ENCODE measurements at places on chromosomes 5 and 9.

DNA sequence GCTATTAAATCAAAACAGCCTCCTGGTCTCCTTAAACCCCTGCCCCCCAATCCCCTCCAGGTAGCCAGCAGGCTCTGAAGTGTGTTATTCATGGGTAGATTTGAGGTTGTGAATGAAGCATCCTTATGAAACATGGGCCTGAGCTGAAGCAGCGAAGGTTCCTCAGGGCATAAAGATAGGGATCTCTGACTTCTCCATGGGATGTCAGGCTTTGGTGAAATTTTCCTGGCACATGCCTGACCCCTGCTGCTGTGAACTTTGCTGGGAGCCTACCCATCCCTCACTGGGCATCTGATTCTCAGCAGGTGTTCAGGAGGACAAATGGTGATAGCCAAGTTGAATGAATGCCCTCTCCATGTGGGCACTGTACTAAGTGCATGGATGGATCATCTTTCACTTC lies 250.3 kb downstream of the ASTN2 start:
- DNase-seq = no peak

- no peak for DNase-seq
Observed at GRCh38 chr9:12497790-12498189, 195.4 kb upstream of the TYRP1 start.

DNA sequence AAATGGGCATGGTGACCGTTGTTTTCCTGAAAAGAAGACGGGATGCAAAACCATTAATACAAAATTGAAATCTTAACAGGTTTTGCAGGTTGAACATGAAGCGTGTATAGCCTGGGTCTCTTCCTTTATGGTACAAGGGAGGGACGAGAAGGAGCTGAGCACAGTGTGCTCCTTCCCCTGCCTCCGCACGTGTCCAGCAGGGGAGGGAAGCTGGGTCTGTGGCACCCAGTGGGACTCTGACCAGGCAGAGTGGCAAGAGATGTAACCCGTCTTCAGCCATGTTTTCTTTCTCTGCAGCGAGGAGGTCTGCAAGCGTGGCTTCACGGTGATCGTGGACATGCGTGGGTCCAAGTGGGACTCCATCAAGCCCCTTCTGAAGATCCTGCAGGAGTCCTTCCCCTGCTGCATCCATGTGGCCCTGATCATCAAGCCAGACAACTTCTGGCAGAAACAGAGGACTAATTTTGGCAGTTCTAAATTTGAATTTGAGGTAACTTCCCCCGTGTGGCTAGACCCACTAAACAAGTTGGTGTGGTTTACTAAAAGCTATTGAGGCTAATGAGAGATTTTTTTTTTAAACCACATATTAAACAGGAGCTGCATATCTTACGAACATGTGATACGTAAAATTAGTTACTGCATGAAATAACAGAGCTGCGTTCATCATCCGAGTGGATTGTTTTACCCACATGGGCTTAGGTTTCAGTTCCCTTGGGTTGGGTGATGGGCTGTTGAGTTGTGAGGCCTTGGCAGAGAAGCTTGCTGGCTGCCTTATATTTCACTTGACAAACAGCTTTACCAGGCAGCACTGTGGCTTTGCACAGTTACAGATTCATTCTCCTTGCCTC lies 143.7 kb downstream of the TRIO start:
- no peak for DNase-seq

DNA sequence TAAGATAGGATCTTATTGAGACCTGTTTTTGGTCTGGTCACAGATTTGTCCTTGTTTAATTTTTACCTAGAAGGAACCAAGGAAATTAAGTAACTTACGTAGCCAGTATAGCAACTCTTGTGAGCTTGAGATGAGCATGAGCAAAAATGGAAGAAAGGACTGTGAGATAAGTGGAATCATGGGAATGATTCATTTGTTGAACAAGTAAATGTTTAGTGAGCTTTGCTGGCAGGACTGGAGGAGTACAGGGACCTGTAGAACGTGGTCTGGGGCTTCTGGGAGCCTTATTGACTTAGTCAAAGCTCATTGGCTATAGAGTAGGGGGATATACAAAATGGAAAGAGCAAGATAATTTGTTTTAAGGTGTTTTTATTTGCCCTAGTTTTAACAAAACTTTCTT lies 3.0 kb downstream of the RAD23B start:
- DNase-seq = no peak

- peak; percentile 47 for DNase-seq
Observed at GRCh38 chr9:131739959-131740648, at the start of gene RAPGEF1. TSS of gene RAPGEF1 (minus strand) at chr9:131740076. CDS start at chr9:131739830, 246 bp downstream.

DNA sequence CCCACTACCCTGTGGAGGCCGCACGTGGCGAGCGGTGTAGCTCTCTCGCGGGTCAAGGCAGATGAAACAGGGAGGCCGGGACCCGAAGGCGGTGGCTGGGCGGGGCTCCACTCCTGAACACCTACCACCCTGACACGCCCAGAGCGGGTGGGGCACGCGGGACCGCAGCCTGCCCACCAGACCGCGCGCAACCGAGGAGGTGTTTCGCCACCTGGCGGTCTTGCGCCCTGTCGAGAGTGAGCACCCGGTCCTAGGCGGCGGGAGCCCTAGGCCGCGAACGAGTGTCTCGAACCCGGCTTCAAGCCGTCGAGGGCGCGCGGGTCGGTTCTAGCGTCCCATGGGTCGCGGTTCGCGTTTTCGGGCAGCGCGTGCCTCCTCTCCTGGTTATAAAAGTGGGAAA lies 2.2 kb upstream of the EXOSC3 start:
- DNase-seq = no peak

GRCh38 chr5:76175821-76176403 lies 92.7 kb downstream of the SV2C start:
- no peak for DNase-seq

GRCh38 chr9:110668570-110669167 lies at the start of gene MUSK:
TSS of gene MUSK (plus strand) at chr9:110668791. CDS start at chr9:110668905, 114 bp downstream.
- DNase-seq = no peak

DNA sequence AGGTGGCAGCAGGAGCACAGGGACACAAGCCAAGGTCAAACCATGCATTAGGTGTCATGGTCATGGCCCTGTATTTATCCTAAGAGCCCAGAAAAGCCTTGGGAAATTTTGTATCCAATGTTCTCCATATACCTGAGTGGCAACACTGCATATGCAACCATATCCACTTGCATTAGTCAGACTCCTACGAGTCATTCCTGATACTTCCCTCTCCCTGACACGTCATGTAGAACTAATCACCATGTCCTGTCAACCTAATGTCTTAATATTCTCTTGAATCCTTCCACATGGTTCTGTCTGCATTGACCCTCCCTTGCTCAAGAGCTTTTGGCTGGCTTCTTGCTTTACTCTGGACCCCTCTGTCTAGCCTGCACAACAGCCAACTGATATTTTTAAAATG lies 9.4 kb downstream of the SCGB3A2 start:
- DNase-seq = peak; percentile 14

GRCh38 chr5:107444300-107444699 lies 226.4 kb downstream of the EFNA5 start:
- DNase-seq = no peak

DNA sequence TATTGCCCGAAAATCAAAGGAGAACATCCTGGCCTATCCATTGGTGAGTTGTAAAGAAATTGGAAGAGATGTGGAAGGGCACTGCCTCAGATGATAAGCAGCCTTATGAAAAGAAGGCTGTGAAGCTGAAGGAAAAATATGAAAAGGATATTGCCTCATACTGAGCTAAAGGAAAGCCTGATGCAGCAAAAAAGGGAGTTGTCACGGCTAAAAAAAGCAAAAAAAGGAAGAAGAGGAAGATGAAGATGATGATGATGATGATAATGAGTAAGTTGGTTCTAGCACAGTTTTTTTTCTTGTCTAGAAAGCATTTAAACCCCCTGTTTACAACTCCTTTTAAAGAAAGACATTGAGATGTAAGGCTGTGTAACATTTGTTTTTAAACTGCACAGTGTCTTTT lies 59.8 kb upstream of the ZBED3 start:
- no peak for DNase-seq

DNA sequence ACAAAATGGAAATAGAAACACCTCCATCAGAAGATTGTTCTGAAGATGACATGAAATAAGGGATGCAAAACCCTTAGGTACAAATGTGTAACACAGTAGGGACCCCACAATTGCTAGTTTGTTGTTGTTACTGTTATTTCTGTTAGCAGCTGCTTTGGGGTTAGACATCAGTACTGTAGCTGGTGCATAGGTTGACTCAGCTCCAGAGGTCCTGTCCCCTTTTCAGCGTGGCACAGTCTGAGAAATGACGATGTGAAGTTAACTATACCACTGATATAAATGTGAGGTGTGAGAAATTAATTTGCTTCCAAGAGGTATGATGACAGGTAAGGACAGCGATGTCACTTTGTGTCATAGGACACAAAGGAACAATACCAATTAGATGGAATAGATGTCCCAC lies 384.6 kb upstream of the KLF4 start:
- DNase-seq = no peak

- DNase-seq = peak; percentile 3
Observed at GRCh38 chr5:79878721-79879336, 112.2 kb downstream of the MTX3 start.

- peak; percentile 64 for DNase-seq
Observed at GRCh38 chr5:9545992-9546851, at the start of gene SEMA5A. TSS of gene SEMA5A (minus strand) at chr5:9546075. CDS start at chr5:9379946, 166,129 bp downstream.

GRCh38 chr9:126024581-126025230 lies 277.5 kb downstream of the PBX3 start:
- DNase-seq = no peak

DNA sequence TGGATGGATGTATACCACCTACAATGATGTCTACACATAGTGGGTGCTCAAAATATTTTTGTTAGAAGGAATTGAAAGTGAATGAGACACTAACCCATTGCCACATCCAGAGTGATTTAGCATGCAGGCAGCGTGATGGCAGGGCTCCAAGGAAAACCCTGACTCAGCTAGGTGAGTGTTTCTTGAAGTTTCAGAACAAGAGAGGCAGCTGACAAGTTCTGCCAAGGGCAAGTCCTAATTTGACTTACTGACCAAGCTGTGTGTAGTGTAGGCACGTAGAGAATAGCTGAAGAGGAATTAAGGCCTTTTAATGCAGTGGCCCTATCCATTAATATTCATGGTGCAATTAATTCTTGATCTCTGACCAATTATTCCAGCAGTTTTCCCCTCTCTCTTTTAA lies 107.8 kb upstream of the ATP10B start:
- DNase-seq = no peak

- DNase-seq = no peak
Observed at GRCh38 chr5:136638084-136638483, 272.7 kb upstream of the TRPC7 start.

- no peak for DNase-seq
Observed at GRCh38 chr5:10586008-10586407, 22.1 kb downstream of the ANKRD33B start.

GRCh38 chr9:82682431-82682830 lies 380.5 kb downstream of the RASEF start:
- DNase-seq = no peak

DNA sequence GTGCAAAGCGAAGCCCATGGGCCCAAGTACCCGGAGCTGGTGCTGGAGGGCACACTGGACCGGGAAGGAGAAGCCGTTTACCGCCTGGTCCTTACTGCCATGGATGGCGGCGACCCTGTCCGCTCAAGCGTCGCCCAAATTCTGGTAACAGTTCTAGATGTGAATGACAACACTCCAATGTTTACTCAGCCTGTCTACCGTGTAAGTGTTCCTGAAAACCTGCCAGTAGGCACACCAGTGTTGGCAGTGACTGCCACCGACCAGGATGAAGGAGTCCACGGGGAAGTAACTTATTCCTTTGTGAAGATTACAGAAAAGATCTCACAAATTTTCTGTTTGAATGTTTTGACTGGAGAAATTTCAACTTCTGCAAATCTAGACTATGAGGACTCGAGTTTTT lies 936 bp downstream of the PCDHGA6 start:
- DNase-seq = no peak

GRCh38 chr5:160787240-160787639 lies 64.8 kb downstream of the ATP10B start:
- peak; percentile 0 for DNase-seq

- peak; percentile 25 for DNase-seq
Observed at GRCh38 chr5:139982157-139982974, 60.7 kb downstream of the NRG2 start.

DNA sequence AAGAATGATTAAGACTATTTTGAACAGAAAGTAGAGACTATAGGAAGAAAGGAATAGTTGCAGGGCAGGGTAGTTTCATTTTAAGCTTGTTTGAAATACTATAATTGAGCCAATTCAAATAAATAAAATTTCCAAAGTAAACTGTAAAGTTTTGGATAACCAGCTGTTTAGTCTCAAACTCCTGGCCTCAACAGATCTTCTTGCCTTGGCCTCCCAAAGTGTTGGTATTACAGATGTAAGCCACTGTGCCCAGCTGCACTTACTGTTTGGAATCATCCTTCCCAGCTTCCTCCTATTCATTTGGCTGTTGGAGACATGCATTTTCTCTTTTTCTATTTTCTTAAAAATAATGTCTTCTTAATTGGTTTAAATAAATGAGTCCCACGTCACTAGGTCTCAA lies 231.0 kb downstream of the NNT start:
- DNase-seq = no peak

DNA sequence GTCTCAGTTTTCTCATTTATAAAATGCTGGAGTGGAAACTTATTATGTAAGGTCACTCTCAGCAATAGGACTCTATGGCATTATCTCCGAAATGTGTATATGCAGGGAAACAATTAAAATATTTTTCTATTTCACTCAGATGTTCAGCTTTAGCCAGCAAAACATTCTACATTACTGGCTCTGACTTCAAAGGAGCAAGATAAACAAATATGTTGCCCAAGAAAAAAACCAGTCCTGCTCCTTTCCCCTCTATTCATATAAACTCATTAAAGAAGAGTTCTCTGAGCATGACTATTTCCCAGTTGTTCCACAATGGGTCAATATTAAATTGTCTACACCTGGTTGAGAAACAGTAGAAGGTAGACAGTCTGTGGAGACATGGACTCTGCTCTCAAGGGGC lies 155.0 kb downstream of the NPR3 start:
- no peak for DNase-seq

- peak; percentile 24 for DNase-seq
Observed at GRCh38 chr5:53071738-53072137, 37.8 kb downstream of the MOCS2 start.

- peak; percentile 92 for DNase-seq
Observed at GRCh38 chr5:67971223-67971830, 244.2 kb upstream of the PIK3R1 start.

DNA sequence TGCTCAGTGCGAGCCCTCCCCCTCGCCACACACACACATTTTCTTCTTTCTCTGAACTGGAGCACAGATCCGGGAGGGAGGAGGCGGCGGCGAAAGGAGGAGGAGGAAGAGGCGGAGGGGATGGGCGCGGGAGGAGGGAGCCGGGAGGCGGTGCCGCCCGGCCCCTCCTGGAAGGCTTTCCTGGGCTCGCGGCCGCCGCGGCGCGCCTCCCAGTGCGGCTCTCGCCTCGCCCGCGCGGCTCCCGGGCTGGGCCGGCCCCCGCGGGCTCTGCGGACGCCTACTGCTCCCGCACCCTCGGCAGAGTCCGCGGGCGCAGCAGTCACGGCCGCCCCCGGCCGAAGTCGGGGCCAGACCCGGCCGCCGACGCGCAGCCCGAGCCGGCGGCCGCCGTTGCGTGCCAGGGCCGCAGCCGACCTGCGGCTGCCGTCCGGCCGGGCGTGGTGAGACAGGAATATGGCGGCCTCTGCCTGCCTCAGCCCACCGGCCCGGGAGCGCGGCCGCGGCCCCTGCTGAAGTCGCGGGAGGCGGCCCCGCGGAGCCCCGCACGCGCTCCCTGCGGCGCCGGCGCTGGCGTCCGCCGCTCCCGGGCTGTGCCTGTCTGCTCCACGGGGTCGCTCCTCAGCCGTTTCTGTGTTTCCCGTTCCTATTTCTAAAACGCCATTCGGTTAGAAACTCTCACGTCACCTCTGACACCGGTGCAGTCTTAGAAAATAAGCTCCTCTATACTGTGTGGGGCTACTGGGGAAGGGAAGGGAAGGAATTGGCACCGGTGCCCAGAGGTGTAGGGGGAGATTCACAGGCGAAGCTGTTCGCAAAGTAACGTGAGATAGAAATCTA lies 500 bp upstream of the GNAQ start:
- peak; percentile 96 for DNase-seq

Data from fibroblast of pulmonary artery (primary cell).